AG20443 (cell line): ENCODE measurements at places on chromosomes 13 and 19.

DNA sequence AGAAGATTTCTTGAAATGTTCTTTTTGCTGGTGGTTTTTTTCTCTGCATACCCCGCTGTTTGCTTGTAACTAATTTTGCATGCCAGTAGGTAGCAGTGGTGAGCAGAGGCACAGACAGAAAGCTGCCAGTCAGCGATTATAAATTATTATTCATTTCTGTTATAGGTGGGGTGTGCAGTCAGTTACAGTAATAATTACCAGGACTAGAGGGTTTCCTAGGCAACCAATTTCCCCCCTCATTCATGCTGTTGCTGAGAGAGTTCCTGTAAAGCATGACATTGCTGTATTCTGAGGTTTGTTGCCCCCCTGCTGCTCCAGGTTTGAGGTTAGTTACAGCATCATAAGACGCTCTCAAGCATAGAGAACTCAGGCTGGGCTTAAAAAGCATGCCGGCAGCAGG, 104.5 kb downstream of the URI1 start:
- peak; percentile 21 for DNase-seq

- no peak for DNase-seq
Observed at GRCh38 chr13:27979001-27979643, 9.4 kb downstream of the URAD start.

- no peak for DNase-seq
Observed at GRCh38 chr13:28575200-28575599, 80.3 kb upstream of the FLT1 start.

- DNase-seq: no peak
Observed at GRCh38 chr19:28377077-28377476, 835.9 kb downstream of the UQCRFS1 start.

GRCh38 chr19:2253106-2254063, 2.8 kb downstream of the JSRP1 start:
- DNase-seq: no peak

DNA sequence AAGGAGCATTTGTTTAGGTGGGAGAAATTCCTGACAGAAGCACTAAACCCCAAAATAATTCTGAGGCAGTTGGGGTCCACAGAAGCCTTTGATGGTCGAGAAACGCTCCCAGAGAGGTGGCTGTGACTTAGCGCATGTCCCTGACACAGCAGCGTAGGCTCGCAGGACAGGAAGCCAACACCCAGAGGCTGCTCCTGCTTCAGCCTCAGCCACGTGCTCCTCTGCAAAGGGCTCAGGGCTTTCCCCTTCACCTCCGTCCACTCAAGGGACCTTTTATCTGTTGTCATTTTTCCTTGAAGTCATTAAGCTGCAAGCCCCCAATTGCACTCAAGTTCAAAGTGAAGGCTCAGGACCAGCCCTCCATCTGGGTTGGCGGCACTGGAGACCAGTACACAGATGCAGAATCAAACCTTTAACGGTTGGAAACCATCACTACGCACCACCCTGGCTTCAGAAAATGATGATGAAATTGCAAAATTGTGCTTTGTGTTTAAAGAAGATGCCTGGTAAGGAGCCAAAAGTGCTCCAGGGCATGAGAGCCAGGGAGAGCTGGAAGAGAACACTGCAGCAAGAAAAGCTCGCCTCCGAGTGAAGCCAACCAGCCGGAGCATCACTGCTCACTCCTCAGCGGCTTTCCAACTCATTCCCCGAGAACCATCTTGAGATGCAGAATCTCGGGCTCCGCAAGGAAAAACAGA, 219.6 kb downstream of the RAP2A start:
- DNase-seq: peak; percentile 38

DNA sequence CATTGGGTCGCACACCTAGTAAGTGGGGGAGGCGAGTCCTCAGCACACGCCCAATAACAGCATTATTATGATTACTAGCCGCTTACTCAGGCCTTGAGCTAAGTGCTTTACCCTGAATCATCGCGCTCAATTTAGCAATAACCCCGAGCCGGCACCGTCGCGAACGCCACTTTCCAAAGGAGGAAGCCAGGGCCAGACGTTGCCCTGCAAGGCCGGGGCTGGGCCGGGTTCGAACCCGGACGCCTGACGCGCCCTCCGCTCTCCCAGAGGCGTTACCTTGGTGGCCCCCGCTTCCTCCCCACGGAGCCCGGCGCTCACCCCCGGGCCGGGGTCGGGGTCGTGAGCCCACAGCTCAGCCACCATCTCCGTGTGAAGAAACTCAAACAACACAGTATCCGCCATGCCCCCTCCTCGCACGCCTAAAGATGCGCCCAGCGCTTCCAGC, at the start of gene TRAPPC6A:
Gene TRAPPC6A, minus strand, starts transcription at position 421 of the 445 bp plus-strand sequence. Its CDS starts 19 bp downstream, at position 402.
- DNase-seq: peak; percentile 67

- DNase-seq: peak; percentile 17
Observed at GRCh38 chr13:34174671-34175145, 356.8 kb downstream of the RFC3 start.

DNA sequence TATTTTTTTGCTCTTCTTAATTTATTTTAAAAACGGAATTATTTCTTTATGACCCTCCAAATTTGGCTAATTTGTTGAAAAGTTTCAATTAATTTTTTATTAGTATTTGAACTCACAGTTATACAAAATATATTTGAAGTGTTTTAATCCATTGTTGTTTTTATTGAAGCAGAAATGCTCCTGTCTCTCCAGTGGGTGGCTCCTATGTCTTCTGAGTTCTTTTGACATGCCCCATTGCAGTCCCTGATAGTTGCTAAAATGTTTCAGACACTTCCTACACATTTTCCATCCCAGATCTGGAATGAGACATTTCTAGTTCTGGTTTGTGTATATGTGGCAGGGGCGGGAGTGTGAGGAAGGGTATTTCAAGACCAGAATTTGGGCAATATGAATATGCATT, 579.4 kb upstream of the PRR20A start:
- DNase-seq: no peak

- DNase-seq: peak; percentile 44
Observed at GRCh38 chr13:33721724-33722123, 96.2 kb upstream of the RFC3 start.

- DNase-seq: no peak
Observed at GRCh38 chr13:45683701-45684100, 18.4 kb upstream of the CBY2 start.

- no peak for DNase-seq
Observed at GRCh38 chr13:41463838-41464602, 6.7 kb downstream of the RGCC start.

- no peak for DNase-seq
Observed at GRCh38 chr19:51368366-51369282, at the start of gene CLDND2. CLDND2 (minus strand) TSS chr19:51369003; CDS start chr19:51368577, 426 bp downstream.

DNA sequence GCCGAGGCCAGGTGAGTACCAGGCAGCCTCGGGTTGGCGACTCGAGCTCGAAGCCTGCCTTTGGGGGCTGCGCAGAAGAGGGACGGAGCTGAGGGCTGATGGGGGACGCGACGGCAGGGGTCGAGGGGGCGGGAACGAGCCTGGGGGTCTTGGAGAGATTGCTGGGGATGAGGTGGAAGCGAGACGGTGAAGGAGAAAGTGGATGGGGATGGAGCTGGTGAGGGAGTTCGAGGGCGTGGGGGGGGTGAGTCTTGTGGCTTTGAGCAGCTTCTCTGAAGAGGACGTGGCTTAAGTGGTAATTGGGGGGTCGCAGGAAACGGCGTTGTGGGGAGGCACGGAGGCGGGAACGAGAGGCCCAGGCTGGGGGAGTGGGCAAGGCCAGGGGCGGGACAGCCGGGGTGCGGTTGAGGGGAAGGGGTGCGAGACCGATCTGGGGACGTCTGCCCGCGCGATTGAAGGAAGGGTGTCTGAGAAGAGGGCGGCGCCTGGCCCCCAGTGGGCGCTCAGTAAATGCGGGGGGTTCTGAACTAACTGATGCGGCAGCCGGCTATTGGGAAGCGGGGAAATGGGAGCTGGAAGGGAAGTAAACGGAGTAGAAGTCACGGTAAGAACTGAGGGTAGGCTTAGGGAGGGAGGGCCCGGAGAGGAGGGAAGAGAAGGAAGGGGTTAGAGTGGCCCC, 426 bp downstream of the MYO9B start:
- DNase-seq: peak; percentile 27

DNA sequence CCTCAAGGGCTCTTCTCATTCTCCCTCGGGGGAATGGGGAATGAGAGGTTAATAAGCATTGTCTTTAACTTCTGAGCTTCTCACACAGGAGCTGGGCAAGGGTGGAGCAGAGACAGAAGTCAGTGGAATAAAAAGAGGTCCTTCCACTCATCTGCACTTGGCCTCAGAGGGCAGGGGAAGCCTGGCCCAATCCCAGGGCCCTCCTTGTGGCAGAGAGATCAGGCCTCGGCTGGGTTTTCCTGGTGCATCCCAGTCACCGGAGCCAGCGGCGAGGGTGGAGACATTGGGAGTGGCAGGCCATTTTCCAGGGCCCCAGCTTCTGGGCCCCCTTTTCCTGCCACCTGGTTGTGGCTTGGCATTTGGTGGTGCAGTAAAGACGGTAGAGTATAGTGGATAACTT, 10.6 kb downstream of the CALM3 start:
- peak; percentile 5 for DNase-seq

GRCh38 chr19:33456845-33457220, 64.8 kb downstream of the PEPD start:
- no peak for DNase-seq

- no peak for DNase-seq
Observed at GRCh38 chr13:99854366-99854765, 117.2 kb downstream of the ZIC5 start.

- DNase-seq: no peak
Observed at GRCh38 chr13:58579468-58579867, 947.9 kb downstream of the PCDH17 start.

- no peak for DNase-seq
Observed at GRCh38 chr19:48367855-48368254, 3.7 kb downstream of the SYNGR4 start.

DNA sequence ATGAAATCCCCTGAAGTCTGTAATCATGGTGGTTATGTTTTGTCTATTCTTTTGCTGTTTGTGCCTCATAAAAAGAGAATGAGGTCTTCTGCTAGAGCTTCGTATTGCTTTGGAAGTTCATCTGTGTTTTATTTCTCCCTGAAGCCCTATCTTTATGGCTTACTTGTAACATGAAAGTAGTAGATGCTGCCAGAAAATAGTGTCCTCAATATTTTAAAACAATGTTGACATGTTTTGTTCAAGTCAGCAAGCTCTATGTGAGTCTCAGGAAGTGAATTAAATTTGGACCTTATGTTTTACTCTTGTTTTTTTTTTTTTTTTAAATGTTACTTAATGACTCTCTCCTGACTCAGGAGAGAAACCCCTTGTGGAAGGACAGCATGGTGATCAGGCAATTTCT, 130.5 kb downstream of the B3GLCT start:
- DNase-seq: no peak

GRCh38 chr13:75876142-75877050, 240.3 kb downstream of the LMO7 start:
- peak; percentile 74 for DNase-seq

DNA sequence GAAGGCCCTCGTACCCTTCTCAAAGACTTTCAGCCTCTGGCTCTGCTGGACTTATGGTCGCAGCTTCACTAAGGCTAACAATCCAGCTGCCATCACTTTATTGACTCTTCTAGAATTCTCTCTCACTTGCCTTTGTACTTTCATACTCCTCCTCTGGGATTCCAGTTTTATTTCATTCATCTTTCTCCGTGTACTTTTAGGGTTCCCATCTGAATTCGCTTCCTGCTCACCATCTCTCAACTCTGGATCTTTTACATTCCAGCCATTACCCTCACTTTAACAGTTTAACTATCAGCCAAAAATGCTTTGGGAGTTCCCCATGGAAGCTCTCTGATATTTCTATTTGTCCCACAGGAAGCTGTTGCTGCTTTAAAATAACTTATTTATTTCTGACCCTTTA, 149.3 kb upstream of the KL start:
- DNase-seq: no peak

- DNase-seq: no peak
Observed at GRCh38 chr13:30173303-30173610, 134.1 kb downstream of the KATNAL1 start.

DNA sequence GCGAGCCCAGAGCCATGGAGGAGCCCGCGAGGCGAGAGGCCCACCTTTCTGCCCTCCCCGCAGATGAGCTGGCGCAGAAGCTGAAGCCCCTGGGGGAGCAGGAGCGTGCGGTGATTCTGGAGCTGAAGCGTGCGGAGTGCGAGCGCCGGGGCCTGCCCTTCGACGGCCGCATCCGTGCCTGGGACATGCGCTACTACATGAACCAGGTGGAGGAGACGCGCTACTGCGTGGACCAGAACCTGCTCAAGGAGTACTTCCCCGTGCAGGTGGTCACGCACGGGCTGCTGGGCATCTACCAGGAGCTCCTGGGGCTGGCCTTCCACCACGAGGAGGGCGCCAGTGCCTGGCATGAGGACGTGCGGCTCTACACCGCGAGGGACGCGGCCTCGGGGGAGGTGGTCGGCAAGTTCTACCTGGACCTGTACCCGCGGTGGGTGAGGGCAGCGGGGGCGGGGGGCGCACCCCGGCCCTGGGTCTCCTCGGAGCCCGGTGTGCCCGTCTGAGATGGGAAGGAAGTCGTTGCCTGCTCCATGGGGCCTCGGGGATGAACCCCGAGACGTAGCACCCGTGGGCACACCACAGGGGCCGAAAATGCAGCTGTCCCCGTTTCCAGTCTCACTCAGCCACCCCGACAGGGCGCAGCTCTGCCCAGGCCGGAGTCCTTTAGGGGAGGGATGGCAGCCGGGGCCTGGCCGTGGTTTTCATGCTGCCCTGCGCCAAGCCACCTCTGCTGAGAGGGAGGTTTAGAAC, 12.1 kb upstream of the ZNF554 start:
- no peak for DNase-seq

- DNase-seq: peak; percentile 2
Observed at GRCh38 chr19:45419396-45419795, 4.3 kb downstream of the ERCC1 start.

GRCh38 chr19:41888926-41889325, 5.9 kb downstream of the ARHGEF1 start:
- no peak for DNase-seq

- no peak for DNase-seq
Observed at GRCh38 chr13:72229067-72229466, 362.1 kb upstream of the DACH1 start.

- DNase-seq: no peak
Observed at GRCh38 chr13:99972190-99972731, 694 bp upstream of the ZIC5 start.

DNA sequence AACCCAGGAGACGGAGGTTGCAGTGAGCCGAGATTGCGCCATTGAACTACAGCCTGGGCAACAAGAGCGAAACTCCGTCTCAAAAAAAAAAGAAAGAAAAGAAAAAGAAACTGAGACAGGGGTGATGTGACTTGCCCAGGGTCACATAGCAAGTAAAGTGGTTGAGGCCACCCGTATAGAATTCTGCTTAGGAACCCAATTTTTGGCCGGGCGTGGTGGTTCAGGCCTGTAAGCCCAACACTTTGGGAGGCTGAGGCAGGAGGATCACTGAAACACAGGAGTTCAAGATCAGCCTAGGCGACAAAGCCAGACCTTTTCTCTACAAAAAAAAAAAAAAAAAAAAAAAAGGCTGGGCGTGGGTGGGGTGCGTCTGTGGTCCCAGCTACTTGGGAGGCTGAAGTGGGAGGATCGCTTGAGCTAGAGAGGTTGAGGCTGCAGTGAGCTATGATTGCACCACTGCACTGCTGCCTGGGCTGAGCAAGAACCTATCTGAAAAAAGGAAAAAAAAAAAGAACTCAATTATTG, 1.3 kb downstream of the SNRPA start:
- no peak for DNase-seq
